ENCODE measurements at places on chromosomes 13 and 19. TPM values are rescaled to one million over a fixed set of nuclear protein-coding genes. Genes with fewer than 3 reads are reported as not detected.

DNA sequence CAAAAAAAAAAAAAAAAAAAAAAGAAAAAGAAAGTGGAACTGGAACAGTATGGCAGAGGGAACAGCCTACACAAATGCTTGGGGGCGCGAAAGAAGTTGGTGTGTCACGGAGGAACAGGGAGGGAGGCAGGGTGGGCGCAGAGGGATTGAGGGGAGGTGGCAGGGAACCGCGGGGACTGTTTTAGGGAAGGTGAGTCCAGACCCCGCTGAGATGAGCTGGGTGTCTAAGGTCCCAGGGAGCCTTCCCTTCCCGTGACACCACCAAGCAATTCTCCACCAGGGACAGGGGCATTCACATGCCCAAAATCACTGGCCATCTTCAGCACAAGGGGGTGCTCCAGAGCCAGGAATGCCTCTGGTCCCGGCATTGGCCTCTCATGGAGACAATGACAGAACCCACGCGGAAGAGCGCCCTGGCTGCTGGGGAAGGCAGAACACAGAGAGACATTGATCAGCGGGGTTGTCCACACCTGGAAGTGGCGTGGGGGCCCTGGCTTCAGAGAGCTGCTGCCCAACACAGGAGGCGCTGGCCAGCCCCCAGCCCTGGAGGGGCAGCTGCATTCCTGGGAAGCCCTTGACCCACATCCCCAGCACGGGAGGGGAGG lies 6.9 kb downstream of the PEAK3 start:
- peak; percentile 84 for DNase-seq
- no peaks in the 10 kb centered on the region for H3K27me3 ChIP-seq
- peak overlapping the region; percentile 24 for H3K27ac ChIP-seq
- no peak overlapping the region for H3K4me3 ChIP-seq
- H3K36me3 ChIP-seq: peaks cover 3% of the 10 kb centered on the region
- H3K4me1 ChIP-seq: no peaks in the 10 kb centered on the region

Gene CEACAM7
- total RNA-seq: not detected

GRCh38 chr13:73832128-73832588 lies 302.0 kb downstream of the KLF12 start:
- no peak for DNase-seq
- H3K27me3 ChIP-seq: no peaks in the 10 kb centered on the region
- H3K4me3 ChIP-seq: no peak overlapping the region
- H3K4me1 ChIP-seq: no peaks in the 10 kb centered on the region

DNA sequence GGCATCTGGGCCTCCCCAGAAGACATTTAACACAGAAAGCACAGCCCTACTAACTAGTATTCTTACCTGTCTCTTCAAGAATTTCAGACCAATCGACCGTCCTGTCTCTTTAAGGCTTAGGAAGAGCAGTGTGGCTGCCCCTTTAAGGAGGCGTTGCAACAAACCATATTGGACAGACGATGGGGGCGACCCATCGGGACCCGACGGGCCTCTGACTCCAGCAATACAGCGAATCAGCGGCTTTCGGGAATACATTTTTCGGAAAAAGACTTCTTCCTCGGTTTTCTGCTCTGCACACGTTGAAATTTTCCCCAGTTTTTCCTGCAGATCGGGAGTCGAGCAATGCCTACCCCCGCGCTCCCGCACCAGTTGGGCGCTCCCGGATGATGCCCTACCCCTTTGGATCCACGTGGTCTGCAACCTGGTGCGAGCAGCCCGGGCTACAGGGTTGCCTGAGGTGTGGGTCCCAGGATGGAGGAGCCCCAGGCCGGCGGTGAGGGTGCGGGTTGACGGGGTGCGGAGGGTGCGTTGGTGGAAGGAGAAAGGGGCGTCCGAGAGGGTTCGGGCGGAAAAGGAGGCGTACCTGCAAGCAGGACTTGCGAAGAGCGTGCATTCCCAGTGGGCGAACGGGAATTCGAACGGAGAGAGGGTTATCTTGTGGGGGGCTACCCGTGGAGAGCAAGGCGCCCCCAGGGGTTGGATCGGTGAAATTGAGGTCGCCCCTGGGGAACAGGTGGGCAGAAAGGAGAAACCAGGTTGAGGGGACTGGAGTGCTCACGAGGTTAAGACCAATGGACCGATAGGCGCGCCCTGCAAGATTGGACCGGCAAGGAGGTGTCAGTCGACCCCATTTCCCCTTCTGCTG lies at the start of gene POLR1G:
Gene POLR1G (plus strand): TSS at position 419 of the 865 bp plus-strand sequence. CDS start 53 bp downstream, at position 472.
- no peaks in the 10 kb centered on the region for H3K27me3 ChIP-seq
- peaks cover 6% of the 10 kb centered on the region for H3K36me3 ChIP-seq

GRCh38 chr19:37997911-37998344 lies 90.9 kb downstream of the SIPA1L3 start:
- H3K36me3 ChIP-seq: no peaks in the 10 kb centered on the region
- H3K27me3 ChIP-seq: no peaks in the 10 kb centered on the region
- H3K4me3 ChIP-seq: no peak overlapping the region
- H3K4me1 ChIP-seq: no peaks in the 10 kb centered on the region

DNA sequence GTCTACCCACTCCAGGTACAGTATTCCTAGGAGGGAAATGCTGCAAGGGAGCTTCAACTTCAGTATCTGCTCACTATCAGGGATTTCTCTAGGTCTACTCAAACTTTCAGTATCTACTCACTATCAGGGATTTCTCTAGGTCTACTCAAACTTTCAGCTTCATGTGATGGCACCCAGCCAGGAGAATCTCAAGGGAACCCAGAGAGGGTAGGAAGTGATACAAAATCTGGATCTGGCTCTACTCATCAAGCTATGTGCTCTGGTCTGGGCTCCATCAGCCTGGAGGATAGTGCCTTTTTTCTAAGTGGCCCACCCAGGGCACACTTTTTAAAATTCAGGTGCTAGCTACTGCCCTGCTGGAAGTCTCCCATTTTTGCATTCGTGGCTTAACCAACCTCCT lies 52.3 kb upstream of the FNDC3A start:
- H3K4me3 ChIP-seq: no peak overlapping the region
- H3K36me3 ChIP-seq: no peaks in the 10 kb centered on the region
- H3K27ac ChIP-seq: no peak overlapping the region
- no peak for DNase-seq

DNA sequence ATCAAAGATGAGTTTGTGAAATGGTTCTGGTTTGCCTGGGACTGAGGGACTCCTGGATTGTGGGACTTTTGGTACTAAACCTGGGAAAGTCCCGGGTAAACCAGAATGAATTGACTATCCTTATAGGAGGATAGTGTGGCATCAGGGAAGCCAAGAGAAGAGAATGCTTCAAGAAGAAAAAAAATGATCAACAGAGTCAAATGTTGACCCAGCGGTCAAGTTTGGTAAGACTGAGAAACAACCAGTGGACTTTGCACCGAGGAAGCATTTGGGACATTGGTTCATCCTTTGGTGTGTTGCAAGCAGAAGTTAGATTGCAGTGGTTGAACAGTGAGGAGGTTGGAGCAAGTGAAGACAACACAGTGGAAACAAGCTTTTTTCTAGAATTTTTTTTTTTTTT lies 33.5 kb downstream of the CLEC17A start:
- H3K27me3 ChIP-seq: no peaks in the 10 kb centered on the region
- no peak overlapping the region for H3K27ac ChIP-seq
- H3K36me3 ChIP-seq: no peaks in the 10 kb centered on the region
- no peak for DNase-seq
- H3K4me1 ChIP-seq: no peaks in the 10 kb centered on the region

Gene BICRA
- total RNA-seq: 29.2 TPM

GRCh38 chr19:4911314-4911713 lies 2.0 kb downstream of the UHRF1 start:
- peak overlapping the region; percentile 83 for H3K4me3 ChIP-seq
- peaks cover 8% of the 10 kb centered on the region for H3K4me1 ChIP-seq
- no peaks in the 10 kb centered on the region for H3K27me3 ChIP-seq
- no peak overlapping the region for H3K27ac ChIP-seq
- H3K36me3 ChIP-seq: peaks cover 4% of the 10 kb centered on the region

Gene DMPK
- 27.4 TPM for total RNA-seq

Gene COX6B2
- 6.5 TPM for total RNA-seq
